ENCODE measurements at places on chromosomes 12 and 14.

- no peak for DNase-seq
Observed at GRCh38 chr12:6584293-6584692, 16.2 kb upstream of the NOP2 start.

DNA sequence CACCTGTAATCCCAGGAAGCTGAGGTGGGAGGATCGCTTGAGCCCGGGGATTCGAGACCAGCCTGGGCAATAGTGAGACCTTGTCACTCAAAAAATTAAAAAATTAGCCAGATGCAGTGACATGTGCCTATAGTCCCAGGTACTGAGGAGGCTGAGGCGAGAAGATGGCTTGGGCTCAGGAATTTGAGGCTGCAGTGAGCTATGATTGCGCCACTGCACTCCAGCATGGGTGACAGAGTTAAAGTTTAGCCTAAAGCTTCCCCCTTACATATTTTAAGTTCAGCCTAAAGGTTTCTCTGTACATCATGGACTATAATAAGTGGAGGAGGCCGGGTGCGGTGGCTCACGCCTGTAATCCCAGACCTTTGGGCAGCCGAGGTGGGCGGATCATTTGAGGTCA is 70.1 kb downstream of the SPRING1 start:
- DNase-seq: no peak

- no peak for DNase-seq
Observed at GRCh38 chr12:107948391-107948945, 174.0 kb downstream of the ASCL4 start.

DNA sequence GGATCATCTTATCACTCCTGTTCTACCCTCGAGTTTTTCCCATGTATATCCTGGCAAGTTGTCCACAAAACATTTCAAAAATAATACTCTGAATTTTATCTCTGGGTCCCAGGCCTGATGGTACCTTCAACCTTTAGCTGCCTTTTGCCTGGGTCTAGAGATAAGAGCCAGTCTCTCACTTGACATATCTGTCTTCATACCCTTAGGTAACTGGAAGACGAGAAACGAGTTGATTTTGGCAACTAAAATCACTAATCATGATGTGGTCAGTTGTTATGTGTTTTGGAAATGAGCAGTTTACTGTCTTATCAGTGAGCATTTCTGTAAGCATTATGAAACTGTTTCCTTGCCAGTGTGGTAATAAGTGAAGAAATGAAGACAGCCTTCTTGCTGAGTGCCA is 6.3 kb downstream of the RNF10 start:
- peak; percentile 33 for DNase-seq

- DNase-seq: no peak
Observed at GRCh38 chr14:23079716-23080115, 15.2 kb downstream of the ACIN1 start.

DNA sequence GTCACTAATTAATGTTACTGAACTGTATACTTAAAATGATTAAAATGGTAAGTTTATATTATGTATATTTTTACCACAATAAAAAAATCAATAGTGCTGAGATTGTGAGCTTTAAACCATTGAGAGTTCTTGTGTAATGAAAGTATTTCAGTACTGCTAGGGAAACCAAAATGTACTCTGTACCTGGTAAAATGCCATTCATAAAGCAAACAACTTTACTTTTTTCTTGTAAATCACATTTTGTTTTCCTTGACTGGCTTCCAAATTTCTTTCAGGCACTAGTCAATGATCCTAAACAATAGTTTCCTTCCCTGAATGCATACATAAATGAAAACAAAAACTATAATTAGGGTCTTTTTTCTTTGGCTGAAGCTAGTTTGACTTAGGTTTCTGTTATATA is 29.4 kb upstream of the SNRPF start:
- DNase-seq: no peak

GRCh38 chr12:46489951-46490388 is 117.4 kb upstream of the SLC38A2 start:
- DNase-seq: no peak

DNA sequence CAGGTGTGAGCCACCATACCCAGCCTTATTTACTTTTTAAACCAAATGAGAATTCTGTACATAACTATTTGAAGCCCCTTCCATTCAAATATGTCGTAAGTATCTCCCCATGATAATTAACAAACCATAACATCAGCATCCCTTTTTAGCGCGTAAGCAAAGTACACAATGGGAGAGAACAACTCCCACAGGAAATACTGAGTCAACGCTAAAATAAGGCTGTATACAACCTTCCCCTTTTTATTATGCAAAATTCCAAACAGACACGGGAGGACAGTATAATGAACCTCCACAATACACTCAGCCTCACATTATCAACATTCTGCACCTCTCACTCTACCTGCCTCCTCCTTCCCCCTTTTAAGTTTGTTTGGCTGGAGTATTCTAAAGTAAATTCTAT is 73.5 kb downstream of the CCDC88C start:
- DNase-seq: no peak

DNA sequence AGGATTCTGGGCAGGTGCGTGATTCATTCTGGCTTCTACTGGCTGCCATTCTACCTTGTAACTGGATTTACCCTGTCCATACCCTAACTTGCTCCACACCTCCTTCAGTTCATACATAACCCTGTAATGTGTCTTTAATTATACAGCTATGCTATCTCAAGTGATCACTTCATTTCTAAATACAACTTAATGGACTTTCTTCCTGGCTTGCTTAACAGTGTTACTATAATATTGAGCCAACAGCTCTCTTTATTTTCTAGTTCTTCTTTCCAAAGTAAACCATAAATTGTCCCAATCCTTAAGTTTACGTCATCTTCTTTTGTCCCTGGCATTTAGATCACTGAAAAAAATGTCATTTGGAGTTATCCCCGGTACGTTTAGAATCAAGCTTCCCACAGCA is 75.9 kb upstream of the KCNJ8 start:
- DNase-seq: no peak

DNA sequence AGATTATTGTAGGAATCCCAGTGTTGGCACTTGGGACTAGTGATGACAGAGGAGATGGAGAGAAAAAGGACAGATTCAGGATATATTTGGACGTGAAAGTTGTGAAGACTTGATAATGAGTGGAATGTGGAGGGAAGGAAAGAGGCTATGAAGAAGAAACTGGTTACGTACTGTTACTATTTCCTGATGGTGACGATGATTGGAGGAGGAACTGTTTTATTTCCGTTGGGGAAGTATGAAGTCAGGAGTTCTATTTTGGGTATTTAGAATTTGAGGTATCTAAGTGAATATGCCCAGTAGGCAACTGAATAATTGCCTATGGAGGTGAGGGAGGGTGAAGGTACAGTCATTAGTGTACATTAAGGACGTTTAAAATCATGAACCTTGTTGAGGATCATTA is 207.2 kb downstream of the TMTC2 start:
- DNase-seq: no peak

- no peak for DNase-seq
Observed at GRCh38 chr14:81416981-81417380, 16.9 kb upstream of the STON2 start.

DNA sequence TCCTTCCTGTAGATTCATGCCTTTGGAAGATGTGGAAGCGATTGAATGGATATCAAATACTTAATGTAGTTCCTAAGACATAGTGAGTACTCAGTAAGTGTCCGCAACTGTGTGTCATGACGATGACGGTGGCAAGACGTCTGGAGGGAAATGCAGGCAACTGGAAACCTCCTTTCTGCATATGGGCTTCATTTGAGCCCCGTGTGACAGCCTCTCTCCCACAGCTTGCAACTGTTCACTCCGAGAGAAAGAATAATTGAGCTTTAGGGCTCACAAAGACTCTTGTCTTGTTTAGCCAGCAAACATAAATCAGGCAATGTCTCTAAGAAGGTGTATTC is 6.9 kb downstream of the CFAP251 start:
- DNase-seq: no peak

All from T-helper 1 cell (primary cell).